ENCODE measurements at places on chromosomes 4 and X.

DNA sequence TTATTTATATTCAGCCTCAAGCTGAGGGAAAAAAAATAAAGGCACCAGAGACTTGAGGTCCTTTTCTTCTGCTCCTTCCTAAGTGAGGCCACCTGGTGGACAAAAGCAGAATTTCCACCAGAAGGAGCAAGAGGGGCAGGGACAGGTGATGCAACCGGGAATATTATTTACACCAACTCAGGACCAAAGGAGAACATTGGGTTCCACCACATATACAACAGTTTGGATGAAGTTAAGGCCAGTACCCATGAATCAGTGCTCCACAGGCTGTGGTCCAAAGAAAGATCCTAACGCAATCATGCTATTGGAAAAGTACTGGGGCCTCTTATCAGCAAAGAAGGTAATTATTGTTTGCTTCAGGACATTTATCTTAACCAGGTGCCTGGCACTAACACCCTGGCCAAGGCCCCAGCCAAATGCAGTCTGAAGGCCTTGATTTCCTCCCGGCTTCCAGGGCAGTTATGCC is 57.4 kb downstream of the TSC22D3 start:
- DNase-seq: peak; percentile 54

- DNase-seq: no peak
These were observed 20.7 kb downstream of the OFD1 start for GRCh38 chrX:13755254-13755653.

- DNase-seq: no peak
These were observed 480.5 kb upstream of the FSTL5 start for GRCh38 chr4:162644346-162644745.

DNA sequence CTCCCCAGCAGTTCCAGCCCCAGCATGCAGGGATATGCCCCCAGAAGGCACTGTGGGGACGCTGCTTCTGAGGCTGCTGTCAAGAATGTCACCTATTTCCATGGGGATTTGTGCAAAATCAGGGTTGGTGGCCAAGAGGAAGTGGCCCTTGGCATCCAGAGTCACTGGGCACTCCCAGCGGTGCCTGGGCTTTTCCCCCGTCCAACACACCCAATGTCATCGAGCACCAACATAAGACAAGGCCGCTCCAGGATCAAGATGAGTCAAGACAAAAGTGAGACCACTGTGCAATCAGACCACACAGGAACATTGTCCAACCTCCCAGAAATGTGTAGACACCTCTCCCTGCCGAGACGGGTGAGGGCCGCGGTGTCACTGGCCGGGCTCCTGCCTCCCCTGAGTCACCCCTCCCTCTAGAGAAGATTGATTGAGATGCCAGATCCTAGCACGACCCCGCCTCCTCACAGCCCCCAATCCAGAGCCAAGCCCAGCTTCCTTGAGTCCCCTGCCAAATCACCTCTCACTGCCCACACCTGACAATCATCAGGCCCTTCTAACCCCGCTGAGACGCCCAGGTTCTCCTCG is 194.3 kb downstream of the AFAP1 start:
- no peak for DNase-seq

- no peak for DNase-seq
These were observed 587.6 kb upstream of the DIPK2B start for GRCh38 chrX:45788315-45788714.

GRCh38 chrX:31747411-31747810 is 675.6 kb upstream of the FTHL17 start:
- no peak for DNase-seq
